ENCODE measurements at places on chromosomes 3 and 15.

DNA sequence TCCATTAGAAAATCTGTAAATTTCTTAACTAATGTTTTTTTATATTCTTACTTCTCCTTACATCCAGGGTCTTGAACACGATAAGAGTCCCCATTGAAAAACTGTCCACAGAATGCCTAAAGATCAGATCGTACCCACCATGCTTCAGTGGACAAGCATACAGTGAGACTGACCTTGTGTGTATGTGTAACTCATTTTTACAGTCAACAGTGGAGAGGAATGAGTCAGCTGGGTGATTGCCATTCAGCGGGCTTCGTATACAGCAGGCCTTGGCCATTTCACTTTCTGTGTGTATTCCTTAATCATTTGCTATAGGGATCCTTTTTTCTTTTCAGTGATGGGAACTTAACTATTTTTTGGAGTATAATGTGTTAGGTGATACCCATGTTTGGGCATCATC is 10.6 kb downstream of the PARP14 start:
- DNase-seq: no peak

DNA sequence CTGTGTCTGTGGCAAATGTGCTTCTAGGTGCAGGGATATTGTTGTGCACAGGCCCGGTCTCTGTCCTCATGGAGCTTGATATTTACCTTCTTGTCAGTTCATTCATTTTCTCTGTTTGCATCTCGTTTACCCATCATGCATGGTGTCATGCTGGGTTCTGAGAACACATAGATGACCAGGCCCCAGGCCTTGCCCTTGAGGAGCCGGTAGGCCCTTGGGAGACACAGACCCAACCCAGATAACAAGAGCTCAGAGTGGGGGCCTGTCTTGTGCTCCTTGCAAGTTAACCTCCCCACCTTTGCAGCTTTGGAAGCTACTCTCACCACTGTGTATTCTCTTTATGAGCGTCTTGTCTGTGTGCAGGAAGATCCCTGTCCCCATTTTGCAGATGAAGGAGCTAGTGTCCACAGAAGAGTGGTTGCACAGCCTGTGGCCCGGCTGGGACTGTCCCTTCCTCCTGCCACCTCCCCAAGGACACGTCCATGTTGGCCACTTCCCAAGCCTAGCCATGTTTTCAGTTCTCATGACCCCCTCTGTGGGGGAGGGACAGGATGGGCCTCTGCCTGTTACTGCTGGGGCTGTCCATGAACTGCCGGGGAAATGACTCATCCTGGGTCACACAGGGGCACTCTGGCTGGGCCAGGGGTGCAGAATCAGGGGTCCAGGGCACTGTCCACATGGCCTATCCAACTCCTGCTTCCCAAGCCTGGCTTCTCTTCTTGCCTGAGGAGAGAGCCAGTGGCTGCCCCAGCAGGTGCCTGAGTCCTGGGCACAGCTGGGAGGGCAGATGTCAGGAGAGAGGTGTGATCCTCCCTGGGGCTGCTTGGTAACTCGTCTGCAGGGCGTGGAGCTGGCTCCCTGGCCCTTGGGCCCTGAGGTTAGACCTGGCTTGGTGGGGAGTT is 3.4 kb downstream of the SNX33 start:
- DNase-seq: no peak

GRCh38 chr3:111621535-111621934 is 26.4 kb upstream of the ZBED2 start:
- no peak for DNase-seq

DNA sequence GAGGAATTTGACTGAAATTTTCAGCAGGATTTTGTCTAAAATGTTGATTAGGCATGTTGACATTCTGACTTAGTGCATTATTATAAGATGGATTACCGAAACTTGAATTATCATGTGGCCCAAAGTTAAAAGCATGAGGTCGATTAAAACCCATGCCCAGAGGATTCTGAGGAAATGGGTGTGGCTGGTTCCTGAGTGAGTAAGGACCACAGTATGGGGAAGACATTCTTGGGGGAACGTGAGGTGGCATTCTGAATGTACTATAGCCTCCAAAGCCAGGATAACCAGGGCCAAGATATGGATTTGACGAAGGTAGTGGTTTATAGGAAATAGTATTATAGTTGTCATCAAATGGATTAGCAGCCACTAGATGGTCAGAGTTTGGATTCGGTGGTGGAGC is 38.7 kb upstream of the DNAAF4 start:
- no peak for DNase-seq

- no peak for DNase-seq
Observed at GRCh38 chr15:98654790-98655360, 6.5 kb downstream of the IGF1R start.

DNA sequence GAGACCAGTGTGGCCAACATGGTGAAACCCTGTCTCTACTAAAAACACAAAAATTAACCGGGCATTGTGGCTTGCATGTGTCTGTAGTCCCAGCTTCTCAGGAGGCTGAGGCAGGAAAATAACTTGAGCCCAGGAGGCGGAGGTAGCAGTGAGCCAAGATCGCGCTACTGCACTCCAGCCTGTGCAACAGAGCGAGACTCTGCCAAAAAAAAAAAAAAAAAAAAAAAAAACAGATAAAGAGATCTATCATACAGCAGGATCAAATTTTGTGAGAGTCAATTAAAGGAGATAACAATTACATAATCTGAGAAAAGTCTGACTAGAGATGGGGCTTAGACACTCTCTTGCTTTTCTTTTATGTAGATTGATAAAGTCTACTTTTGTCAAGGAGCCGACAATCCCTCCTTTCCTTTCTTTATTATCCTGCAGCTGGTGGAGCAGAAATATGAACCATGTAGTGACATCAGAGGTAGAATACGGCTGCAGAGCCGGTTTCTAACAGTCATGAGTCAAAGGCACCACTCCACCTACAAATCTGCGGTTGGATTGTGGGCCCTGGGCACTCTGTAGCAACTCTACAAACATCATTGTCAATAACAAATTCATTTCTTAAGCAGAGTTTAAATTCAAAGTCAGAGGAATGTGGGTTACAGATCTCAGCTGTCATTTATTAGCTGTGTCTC is 9.0 kb downstream of the C2CD4A start:
- DNase-seq: no peak

DNA sequence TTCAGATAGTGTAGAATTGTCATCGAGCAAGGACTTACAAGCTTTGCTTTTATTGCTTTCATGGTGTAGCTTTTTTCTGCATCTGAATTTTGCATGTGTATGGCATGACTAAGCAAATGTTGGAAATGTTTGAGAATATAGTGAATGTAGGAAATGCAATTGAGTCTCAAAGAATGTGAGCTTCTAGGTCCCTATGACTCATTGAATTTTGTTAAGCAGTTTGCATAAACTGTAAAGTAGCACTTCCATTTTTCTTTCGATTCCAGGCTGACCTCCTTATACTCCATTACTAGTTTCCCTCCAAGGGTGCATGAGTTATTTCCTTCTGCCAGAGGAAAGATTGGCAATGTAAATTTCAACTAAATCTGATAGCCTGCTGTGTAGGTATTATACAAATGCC is 619.2 kb downstream of the DIPK2A start:
- no peak for DNase-seq

GRCh38 chr3:57652203-57652602 is 40.7 kb downstream of the DENND6A start:
- DNase-seq: no peak

- DNase-seq: no peak
Observed at GRCh38 chr3:154583086-154583634, 153.2 kb upstream of the GPR149 start.

GRCh38 chr3:156246961-156247725 is 126.8 kb downstream of the KCNAB1 start:
- DNase-seq: no peak

DNA sequence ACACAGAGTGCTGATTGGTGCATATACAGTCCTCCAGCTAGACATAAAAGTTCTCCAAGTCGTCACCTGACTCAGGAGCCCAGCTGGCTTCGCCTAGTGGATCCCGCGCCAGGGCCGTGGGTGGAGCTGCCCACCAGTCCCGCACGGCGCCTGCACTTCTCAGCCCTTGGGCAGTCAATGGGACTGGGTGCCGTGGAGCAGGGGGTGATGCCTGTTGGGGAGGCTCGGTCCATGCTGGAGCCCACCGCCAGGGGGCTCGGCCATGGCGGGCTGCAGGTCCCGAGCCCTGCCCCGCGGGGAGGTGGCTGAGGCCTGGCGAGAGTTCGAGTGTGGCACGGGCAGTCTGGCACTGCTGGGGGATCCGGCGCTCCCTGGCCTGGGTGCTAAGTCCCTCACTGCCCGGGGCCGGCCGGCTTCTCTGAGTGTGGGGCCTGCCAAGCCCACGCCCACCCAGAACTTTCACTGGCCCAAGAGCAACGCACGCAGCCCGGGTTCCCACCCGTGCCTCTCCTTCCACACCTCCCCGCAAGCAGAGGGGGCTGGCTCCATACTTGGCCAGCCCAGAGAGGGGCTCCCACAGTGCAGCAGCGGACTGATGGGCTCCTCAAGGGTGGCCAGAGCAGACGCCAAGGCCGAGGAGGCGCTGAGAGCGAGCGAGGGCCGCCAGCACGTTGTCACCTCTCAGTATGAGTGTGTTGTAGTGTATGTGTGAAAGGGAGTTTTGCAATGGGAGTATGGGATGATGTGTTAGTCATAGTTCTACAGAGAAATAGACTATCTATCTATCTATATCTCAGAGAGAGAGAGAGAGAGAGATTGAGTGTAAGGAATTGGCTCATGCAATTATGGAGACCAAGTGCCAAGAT is 69.0 kb downstream of the UBE2E2 start:
- DNase-seq: no peak

- DNase-seq: no peak
Observed at GRCh38 chr3:182470187-182470586, 323.1 kb upstream of the ATP11B start.

DNA sequence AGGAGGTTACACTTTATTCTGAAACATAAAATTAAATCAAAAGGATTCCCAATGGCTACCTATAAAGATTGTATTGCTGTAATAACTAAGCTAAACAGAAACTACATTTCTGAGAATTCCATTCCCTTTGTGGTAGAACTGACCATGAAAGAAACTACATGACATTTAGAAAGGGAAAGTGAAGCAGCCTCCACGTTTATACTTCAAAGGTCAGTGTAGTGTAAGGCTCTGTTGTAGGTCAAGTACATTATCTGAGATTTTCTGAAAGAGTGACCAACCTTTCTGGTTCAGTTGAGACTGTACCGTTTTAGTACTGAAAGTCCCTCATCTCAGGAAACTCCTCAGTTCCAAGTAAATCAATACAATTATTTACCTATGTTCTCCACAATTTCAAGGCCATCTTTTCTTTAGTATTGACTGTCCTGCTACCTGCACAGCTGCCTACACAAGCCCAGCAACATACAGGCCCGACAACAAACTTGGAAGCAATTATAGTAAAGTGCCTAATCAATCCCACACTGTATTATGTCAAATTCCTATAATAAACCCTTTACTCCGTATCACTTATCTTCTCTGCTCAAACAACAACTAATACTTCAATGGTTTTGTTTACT is 343.0 kb downstream of the PLOD2 start:
- DNase-seq: no peak

GRCh38 chr3:139120086-139121056 is 75.7 kb upstream of the PRR23C start:
- no peak for DNase-seq

DNA sequence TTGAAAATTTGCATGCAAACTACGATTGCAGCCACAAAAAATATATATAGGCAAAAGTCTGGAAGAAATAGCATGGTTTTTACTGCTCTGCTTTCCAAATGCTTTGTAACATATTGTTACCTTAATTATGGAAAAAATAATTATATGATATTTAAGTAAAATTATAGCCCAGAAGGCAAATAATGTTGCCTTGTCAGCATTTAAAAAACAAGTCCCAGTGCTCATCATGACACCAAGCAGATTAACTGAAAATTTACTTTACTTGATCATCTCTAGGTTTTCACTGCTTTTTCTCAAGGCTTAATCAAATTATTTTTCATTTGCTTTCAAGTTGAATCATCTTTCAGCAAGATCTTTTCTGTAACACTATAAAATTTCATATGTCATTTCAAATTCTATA is 262.9 kb downstream of the ZMAT3 start:
- DNase-seq: no peak

DNA sequence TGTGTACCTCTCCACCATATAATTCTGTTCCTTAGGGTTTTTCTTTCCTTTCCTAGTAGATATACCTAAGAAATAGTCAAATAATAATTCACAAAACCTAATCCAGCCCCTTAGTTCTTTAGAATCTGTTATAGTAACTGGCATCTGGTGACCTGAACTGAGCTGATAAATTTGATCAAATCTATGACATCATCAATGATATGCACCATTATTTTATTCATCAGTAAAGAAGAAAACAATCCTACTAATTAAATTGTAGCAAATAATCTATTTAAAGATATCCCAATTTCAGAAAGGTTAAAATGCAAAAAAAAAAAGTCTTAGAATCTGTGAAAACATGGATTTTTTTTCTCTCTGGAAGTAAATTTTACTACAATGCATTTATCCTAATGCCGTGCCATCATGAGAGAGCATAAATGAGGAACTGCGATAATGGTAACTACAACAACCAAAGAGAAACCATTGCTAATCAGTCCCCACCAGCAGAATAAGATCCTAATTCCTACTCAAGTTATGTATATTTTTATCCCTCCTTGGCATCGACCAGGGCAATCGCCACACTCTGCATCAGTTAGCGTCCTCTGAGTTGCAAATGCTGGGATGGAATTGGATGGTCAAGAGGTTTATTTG is 6.6 kb upstream of the MNS1 start:
- DNase-seq: no peak

DNA sequence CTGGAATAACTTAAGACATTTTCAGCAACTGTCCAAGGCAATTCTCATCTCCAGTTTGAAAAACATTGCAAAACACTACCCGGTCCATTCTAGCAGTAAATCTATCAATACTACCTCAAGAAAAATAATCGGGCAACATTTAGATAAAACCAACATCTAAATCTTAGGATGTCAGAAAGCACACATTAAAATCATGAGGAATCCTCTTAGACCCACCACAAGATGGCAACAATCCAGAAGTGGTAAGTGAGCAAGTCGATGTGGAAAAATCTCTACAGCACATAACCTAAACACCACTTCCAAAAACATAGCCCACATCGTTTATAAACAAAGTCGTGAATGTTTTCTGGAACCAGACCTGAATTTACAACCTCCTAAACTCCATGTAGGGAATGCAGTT is 5.7 kb downstream of the PLCH1 start:
- DNase-seq: no peak

DNA sequence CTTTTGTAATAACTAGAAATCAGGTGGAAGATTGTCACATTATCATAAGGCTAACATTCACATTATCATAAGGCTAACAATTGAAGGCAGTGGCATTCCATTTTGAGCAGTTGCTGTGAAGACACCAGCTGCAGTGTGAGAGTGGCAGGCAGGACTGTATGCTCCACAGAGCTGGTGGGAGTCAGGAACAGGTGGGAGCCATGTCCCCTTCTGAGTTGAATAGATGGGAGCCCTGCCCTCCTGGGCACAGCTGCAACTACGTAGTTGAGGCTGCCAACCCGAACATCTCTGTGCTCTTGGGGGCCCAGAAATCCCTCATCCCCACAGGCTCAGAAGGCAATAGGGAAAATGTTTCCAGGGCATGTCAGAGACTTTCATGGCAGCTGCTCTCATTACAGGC is 1627.6 kb downstream of the SI start:
- DNase-seq: no peak

- no peak for DNase-seq
Observed at GRCh38 chr3:173135059-173135458, 6.0 kb downstream of the SPATA16 start.

GRCh38 chr3:166721466-166721865 is 658.6 kb downstream of the ZBBX start:
- no peak for DNase-seq

GRCh38 chr3:43998370-43998835 is 243.3 kb upstream of the TOPAZ1 start:
- no peak for DNase-seq
